CD4-positive, alpha-beta T cell (primary cell): ENCODE measurements at places on chromosomes 1 and 21. TPM values are rescaled to one million over a fixed set of nuclear protein-coding genes. Genes with fewer than 3 reads are reported as not detected.

The SLC44A5 gene
- not detected for total RNA-seq

The CCDC30 gene
- total RNA-seq = 1.3 TPM

The HNRNPU gene
- total RNA-seq = 415 TPM

The SELP gene
- 1.3 TPM for total RNA-seq

The WNT2B gene
- 0.67 TPM for total RNA-seq

The KRTAP6-1 gene
- total RNA-seq = not detected

The INTS11 gene
- 130 TPM for total RNA-seq

The SRRM1 gene
- 338 TPM for total RNA-seq

The CELA2B gene
- total RNA-seq = not detected

GRCh38 chr1:71640116-71640515, 559.3 kb upstream of the ZRANB2 start:
- no peak for DNase-seq

DNA sequence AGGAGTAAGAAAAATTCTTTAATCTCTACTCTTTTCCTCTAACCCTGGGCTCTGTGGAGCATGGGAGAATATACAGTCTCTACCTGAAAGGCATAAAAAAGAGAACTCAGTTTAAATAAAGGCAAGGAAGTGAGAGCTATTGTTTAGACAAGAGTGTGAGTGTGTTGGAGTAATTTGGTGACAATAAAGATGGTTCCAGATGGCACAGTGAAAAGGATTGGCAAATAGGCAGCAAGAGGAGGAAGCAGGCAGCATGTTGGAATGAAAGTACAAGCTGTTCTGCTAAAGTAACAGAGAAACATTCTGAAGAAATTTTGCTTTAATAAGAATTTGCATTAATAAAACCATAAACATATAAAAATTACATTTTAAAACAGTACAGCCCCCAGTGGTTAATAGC, 163.4 kb downstream of the DNM3 start:
- no peak for DNase-seq

GRCh38 chr1:20325407-20325843, 34.8 kb downstream of the VWA5B1 start:
- no peak for DNase-seq

- no peak for DNase-seq
Observed at GRCh38 chr1:7420098-7420445, 351.0 kb upstream of the VAMP3 start.

- no peak for DNase-seq
Observed at GRCh38 chr1:236018885-236019453, 45.9 kb downstream of the NID1 start.

DNA sequence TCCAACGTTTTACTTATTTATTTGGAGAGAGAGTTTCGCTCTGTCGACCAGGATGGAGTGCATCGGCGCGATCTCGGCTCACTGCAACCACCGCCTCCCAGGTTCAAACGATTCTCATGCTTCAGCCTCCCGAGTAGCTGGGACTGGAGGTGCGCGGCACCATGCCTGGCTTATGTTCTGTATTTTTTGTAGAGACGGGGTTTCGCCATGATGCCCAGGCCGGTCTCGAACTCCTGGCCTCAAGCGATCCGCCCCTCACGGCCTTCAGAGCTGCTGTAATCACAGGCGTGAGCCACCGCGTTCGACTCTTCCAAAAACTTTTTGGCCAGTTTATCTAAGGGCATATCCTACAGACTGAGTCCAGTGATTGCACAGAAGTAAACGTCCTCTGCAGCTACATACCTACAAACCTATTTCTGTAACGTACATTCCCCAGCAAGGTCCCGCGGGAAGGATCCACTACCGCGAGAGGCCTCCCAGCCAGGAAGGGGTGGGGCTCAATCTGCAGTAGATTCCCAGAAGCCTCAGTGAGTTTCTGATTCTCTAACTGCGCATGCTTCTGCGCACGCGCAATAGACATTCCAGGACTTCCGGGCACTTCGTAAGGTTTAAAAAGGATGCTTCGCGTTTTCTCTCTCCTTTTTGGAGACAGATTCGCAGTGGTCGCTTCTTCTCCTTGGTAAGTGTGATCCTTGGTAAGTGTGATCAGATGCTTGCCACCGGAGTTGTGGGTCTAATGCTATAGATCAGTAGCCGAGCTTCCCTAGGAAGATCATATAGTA, at the start of gene RCC1:
Gene RCC1 (plus strand): TSS at position 638 of the 782 bp plus-strand sequence. CDS start 23,824 bp downstream, outside the sequence.
- peak; percentile 91 for DNase-seq

- no peak for DNase-seq
Observed at GRCh38 chr1:155873860-155874259, 14.5 kb downstream of the SYT11 start.

DNA sequence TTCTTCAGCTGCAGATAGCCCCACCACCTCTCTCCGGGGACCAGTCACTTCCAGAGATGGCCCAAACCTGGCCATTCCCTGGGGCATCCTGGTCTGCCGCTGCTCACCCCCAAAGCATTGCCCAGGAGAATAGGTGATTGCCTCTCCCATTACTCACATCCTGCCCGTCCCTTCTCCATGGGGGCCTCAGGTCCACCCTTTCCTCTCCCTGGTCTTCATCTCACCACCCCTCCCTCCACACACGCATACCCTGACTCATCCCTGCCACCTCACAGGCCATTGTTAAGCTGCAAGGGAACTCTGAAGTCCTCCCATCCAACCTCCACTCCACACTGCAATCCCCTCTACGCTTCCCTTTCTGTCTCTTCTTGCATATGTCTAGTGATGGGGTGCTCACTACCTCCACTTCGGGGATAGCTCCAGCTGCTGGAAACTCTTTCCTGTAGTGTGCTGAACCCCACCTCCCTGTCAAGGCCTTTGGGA, at the start of gene PLEKHG5:
Gene PLEKHG5 (minus strand): TSS at position 188 of the 483 bp plus-strand sequence. CDS start 14,096 bp downstream, outside the sequence.
- no peak for DNase-seq

DNA sequence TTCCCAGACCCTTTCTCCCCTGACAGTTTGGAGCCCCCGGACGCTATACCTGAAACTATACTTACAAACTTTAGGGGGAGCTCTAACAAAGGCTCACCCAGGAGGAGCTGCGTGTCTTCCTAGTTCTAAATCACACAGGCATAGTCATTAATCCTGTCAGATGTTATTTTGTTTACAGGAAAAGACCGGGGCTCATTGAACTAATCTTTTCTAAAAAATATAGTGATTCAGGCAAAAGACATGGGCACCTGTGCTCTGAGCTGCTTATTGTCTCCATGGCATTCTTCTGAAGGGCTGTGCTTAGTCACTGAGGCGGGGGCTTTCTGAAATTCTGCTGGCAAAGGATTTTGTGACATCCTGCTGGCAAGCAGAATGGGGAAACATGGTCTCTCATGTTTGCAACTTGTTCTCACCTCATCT, 1577.0 kb downstream of the NCAM2 start:
- no peak for DNase-seq
